ENCODE measurements at places on chromosomes 16 and 17. TPM values are rescaled to one million over a fixed set of nuclear protein-coding genes. Genes with fewer than 3 reads are reported as not detected.

MRTFB gene
- total RNA-seq, result 34.9 TPM

GRCh38 chr17:75733471-75733870 lies 12.2 kb downstream of the ITGB4 start:
- H3K4me1 ChIP-seq, result no peaks in the 10 kb centered on the region
- H3K27ac ChIP-seq, result no peak overlapping the region
- DNase-seq, result no peak

SPECC1 gene
- total RNA-seq, result 87.9 TPM

DNA sequence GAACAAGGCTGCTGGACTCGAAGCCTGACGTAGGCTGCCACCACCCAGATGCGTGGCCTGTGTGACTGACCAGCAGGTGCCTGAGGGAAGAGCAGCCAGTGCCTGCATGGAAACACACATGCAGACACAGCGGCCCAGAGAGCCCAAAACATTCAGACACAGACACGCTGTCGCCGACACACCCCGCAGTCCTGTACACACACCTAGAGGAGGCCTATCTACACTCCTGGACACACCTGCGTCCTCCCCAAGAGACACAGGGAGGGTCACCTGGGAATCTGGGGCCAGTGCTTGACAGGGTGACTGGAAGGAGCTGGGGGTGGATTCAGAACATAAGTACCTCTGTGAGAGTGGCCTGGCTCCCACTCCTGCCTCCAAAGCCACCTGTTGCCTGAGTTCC lies 6.1 kb upstream of the TSPOAP1 start:
- H3K27ac ChIP-seq, result no peak overlapping the region
- H3K4me1 ChIP-seq, result peaks cover 34% of the 10 kb centered on the region
- no peak for DNase-seq
- H3K4me3 ChIP-seq, result no peak overlapping the region

SLC35G6 gene
- not detected for total RNA-seq

PSMD11 gene
- 175 TPM for total RNA-seq

HSPB9 gene
- 0.33 TPM for total RNA-seq

- H3K27me3 ChIP-seq, result no peaks in the 10 kb centered on the region
- DNase-seq, result no peak
- no peak overlapping the region for H3K4me3 ChIP-seq
These were observed 205.0 kb upstream of the ASIC2 start for GRCh38 chr17:33498069-33498468.

Measured in H1 (cell line).